Fibroblast of skin of left quadriceps (primary cell): ENCODE measurements at places on chromosomes 16 and 17.

GRCh38 chr17:57627591-57627990 is 117.5 kb downstream of the CCDC182 start:
- DNase-seq, result no peak

DNA sequence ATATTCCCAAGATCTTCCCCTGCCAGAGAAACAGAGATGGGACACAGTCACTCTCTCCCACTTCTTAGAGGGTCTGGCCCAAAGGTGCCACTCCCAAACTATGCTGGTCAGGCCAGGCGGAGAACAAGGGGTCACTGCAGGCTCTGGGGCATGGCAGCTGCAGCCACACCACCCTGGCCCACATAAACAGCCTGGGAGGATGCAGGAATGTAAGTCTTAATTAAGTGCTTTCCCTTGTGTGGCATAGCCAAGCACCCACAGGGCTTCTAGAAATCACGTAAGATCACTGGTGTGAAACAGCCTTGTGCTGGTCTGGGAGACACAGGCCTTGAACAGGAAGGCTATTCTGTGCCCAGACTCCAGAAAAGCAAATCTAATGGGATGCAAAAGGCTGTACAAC is 31.5 kb downstream of the ABCC12 start:
- no peak for DNase-seq

DNA sequence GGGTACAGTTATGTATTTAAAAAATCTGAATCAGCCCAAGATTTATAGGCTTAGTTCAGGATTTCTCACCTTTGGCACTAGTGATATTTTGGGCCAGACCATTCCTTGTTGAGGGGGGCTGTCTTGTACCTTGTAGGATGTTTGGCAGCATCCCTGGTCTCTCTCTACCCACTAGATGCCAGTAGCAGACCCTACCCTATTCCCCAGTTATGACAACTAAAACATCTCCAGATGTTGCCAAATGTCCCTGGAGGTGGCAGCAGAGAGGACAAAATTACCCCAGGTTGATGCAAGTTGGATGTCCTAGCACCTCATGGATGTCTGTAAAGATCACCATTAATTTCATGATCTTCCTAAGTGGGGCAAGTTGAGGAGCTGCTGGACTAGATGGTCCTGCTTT is 45.8 kb downstream of the SYT17 start:
- DNase-seq, result no peak

- no peak for DNase-seq
These were observed 2289.3 kb downstream of the TP53TG3F start for GRCh38 chr16:35748621-35749252.

DNA sequence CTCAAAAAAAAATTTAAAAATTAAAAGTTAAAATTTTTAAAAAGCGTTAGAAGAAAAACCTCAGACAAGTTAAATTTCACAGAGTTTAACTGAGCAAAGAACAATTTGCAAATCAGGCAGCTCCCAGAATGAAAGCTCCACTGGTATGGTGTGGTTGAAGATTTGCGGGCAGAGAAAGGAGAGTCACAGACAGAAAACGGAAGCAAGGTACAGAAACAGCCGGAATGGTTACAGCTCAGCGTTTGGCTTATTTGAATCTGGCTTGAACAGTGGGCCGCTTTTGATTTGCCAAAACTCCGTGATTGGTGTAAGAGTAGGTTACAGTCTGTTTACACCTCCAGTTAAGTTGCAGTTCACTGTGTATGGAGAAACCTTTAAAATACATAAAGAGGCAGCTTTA is 297.1 kb downstream of the HS3ST4 start:
- no peak for DNase-seq

DNA sequence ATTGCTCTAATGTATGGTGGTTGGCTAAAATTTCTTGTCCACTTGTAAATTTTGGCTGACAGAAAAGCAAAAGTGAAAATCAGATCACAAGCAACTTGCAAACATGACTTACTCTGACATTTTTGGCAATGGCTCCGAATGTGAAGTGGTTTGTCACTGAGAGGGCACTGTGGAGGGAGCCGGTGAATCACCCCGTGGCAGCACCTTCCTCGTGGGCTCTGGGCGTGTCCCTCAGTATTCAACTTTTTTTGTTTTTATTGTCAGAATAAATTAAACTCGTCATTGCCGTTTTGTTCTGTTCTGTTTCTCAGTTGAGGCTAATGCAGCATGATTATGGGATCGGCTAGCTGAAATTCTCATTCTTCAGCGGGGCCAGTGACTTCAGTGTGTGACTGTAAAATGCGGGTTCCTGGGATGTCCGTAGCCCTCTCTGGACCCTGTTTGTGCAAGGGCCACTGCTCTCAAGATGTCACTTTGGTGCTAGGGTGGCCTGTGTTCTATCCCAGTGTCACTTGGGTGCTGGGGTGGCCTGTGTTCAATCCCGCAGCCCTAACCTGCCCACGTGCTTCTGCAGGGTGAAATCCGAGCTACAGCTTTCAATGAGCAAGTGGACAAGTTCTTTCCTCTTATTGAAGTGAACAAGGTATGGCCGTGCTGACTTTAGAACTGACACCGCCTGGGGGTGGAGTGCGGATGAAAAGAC is 48.8 kb downstream of the RPA1 start:
- no peak for DNase-seq
